ENCODE measurements at places on chromosomes 6 and 20.

DNA sequence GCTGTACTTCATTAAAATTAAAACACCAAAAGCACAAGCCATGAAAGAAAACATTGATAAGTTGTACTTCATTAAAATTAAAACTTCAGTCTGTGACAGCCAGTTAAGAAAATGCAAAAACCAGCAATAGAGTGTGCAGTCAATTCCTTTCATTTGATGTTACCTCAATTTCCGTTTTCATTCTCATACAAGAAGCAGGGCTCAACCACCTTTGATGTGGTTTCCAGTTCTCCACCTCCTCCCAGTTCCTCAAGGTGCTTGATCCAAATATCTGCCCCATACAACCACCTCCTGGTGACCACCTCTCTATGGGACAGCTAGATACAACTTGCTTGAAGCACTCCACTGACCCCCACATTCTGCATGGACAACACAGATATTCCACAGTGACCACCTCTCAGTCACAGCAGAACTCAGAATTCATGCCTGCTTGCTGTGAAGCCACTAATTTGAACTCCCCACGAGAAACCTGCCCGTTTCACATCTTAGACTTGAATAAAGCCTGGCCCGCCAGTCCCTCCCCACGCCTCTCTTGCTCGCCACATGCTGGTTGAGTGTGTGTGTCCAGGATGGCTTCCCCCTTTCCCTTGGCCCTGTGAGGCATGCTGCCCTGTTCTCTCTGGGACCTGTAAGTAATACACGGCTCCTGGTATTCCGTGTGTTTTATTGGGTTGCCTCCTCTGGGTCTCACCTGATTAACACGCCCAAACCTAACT, 66.1 kb downstream of the FAM50B start:
- no peak for DNase-seq

DNA sequence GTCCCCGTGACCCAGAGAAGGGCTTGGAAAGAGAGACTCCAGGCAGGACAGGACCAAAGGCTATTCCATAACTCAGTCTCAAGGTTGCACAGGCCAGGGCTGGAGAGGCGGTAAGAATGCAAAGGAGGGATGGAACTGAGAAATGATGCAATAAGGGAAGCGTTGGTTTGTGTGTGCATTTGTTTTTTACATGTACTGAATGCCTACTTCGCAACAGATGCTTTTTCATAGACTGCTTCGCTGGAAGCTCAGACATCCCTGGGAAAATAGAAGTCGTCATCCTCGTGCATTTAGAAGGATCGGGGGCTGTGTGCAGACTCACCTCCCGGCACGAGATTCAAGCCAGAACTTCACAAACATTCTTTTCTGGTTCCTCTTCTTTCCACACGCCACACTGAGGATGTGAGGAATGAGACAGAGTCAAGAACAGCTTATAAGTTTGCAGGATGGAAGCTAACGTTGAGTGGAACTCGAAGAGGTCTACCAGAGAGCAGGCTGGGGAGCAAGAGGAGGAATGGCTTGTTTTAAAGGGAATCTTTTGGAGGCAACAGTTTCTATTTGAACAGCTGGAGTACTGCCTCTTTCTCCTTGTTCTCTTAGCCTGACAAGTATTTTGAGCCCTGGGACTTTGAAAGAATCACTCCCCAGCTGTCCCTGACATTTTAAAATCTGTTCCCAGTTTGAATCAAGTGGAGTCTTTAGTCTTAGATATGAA, 19.3 kb upstream of the LY86 start:
- no peak for DNase-seq

DNA sequence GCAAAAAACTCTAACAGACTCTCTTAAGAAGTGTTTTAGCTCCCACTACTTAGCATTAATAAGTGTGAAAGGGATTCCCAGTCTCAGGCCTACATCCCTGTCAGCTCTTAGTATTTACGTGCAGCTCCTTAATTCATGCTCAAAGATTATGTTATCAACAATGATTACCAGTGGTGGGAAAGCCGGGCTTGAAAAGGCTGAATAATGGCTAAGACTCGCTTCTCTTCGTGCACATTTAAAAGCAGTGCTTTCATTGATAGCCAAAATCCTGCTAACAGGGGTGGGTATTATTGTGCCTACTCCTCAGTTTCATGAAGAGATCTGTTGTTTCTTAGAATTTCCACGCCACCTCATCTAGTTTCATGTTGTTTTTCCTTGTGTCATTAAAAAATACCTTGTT, 518.8 kb downstream of the GRIK2 start:
- no peak for DNase-seq

GRCh38 chr6:132568611-132569010, 1.5 kb upstream of the TAAR6 start:
- DNase-seq = no peak

DNA sequence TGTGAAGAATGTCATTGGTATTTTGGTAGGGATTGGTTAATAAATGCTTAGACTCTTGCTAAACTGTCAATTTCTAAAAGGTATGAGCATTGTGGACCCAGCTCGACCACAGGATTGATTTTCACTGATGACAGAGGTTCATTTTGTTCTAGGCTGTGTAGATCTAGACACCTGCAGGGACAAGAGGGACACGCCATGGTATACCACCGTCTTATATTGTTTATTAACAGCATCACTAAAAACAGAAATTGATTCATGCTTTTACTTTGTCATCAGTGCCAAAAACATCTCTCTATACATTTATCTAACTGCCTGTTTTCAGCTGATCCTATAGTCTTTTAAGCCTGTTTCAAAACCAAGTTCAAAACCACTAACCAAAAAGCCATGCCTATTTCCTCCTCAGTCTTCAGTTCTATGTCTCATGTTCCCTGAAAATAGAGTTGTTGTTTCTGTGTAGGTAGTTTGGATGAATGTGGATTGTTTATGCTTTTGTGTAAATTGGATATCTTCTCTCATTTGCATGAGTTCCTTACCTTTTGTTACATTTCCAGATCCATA, 109.8 kb downstream of the JAG1 start:
- DNase-seq = no peak

DNA sequence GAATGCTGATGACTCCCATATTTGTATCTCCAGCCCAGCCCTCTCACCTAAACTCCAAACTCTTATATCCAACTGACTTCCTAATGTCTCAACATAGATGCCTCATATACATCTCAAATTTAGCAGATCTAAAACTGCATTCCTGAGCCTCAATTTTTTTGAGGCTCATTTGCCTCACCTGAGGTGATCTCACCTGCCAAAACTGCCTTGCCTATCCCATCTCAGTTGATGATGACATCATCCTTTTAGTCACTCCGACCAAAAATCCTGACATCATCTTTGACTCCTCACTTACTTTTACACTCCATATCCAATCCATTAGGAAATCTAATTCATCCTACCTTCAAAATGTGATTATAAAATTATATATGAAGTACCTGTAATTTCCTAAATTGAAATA, 25.6 kb upstream of the SLPI start:
- no peak for DNase-seq

- DNase-seq = no peak
Measured at GRCh38 chr6:13865141-13865540, 50.8 kb upstream of the MCUR1 start.

- no peak for DNase-seq
Measured at GRCh38 chr6:163416557-163417253, 2.2 kb downstream of the QKI start.

- peak; percentile 62 for DNase-seq
Measured at GRCh38 chr20:4956200-4956810, 45.0 kb downstream of the SLC23A2 start.

- DNase-seq = no peak
Measured at GRCh38 chr20:14865169-14865568, 527.8 kb upstream of the FLRT3 start.

DNA sequence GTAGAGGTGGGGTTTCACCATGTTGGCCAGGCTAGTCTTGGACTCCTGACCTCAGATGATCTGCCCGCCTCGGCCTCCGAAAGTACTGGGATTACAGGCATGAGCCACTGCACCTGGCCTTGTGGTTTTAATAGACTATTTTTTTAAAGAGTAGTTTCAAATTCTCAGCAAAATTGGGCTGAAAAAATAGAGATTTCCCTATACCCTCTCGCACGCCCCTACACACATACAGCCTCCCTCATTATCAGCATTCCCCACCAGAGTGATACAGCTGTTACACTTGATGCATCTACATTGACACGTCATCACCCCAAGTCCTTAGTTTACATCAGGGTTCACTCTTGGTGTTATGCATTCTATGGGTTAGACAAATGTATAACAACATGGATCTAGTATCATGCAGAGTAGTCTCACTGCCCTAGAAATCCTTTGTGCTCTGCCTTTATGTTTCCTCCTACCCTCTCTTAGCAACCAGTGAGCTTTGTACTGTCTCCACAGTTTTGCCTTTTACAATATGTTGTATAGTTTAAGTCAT, 103.6 kb downstream of the CDYL start:
- DNase-seq = no peak

DNA sequence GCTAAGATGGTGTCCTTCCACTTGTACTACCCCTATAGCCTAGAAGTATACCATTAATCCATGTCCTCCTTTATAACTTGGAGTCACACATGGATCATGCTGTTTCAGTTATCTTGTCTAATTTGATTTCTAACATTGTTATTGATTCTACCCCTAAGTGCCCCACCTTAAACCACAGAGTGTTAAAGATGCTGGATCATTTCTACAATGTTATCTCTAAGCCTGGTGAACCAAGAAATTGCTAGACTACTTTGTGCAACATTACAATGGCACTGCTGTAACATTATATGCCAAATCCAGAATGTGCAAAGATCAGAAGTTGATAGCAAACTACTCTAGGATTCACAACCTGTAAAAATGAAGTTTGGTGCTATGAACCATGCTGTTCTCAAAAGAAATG, 1.7 kb downstream of the CGA start:
- DNase-seq = no peak

GRCh38 chr6:12222405-12223366, 67.5 kb upstream of the EDN1 start:
- DNase-seq = no peak

GRCh38 chr6:170127151-170127550, 163.7 kb downstream of the DLL1 start:
- no peak for DNase-seq

DNA sequence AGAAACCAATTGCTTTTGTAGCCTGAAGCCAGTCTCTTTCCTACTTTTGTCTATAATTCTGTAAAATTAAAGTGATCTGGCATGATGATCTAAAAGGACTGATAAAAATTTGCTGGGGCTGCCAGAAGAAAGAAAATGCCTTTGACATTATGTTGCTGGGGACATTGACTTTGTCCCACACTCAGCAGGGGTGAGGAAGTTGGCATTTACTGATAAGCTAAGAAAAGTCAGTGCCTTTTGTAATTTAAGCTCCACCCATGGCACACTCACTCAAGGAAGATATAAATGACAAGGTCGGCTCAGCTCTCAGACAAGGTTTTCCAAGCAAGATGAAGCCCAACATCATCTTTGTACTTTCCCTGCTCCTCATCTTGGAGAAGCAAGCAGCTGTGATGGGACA, at the start of gene SEMG1:
Gene SEMG1, plus strand, starts transcription at position 309 of the 400 bp plus-strand sequence. Its CDS starts 21 bp downstream, at position 330.
- DNase-seq = no peak

- DNase-seq = no peak
Measured at GRCh38 chr6:90209527-90209926, 87.1 kb downstream of the BACH2 start.

DNA sequence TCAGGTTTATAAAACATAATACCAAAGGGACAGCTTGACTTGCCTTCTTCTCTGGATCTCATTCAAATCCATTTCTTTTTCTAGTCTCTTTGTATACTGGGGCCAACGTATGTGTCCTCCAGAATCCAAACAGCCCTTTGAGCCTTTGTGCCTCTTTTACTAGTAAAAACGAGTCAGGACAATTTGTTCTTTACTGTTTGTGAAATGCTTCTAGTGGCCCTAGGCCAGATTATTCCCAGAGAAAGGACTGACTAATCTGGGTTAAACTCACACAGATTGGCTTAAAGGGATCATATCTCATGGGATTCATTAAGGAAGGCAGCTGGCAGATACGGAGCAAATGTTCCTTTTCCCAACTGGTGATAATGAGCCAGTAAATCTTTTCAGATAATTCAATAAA, 32.1 kb upstream of the MANEA start:
- DNase-seq = no peak

DNA sequence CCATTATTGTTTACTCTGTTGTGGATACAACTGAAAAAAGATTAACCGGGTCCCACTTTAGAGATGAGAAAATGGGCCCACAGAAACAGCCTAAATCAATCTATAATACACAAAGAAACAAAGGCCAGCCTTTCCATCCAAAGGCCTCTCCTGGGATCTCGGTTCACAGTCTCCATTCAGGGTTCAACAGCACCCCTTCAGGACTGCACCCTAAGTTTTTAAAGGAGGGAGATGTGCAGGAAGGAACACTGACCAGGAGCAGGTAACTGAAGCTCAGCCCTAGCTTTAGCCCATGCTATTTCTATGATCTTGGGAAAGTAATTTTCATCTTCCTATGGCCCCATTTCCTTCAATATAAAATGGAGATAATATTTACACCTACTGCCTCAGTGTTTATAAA, 147.7 kb downstream of the BTBD9 start:
- no peak for DNase-seq

- DNase-seq = no peak
Measured at GRCh38 chr6:100633096-100633777, 168.5 kb upstream of the SIM1 start.

DNA sequence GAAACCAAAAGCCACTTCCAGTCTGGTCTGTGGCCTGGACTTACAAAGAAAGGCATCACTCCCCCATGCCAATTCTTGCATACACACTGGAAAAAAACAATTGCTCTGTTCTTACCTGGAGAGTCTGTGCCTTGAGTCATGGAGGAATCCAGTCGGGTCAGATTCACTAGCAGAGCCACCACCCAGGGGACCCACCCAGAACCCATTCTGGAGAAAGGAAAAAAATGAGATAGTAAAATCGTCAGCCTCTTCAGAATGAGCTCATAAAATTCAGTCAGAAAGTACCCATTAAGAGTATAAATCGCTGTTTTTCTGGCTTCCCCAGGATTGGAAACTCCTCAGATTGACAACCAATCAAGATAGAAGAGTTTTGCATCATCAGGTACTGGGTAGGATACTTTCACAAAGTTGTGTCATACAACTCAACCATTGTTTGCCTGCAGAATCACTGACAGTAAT, at the start of gene HLA-DOB:
Gene HLA-DOB, minus strand, starts transcription at position 257 of the 459 bp plus-strand sequence. Its CDS starts 51 bp downstream, at position 206.
- no peak for DNase-seq

DNA sequence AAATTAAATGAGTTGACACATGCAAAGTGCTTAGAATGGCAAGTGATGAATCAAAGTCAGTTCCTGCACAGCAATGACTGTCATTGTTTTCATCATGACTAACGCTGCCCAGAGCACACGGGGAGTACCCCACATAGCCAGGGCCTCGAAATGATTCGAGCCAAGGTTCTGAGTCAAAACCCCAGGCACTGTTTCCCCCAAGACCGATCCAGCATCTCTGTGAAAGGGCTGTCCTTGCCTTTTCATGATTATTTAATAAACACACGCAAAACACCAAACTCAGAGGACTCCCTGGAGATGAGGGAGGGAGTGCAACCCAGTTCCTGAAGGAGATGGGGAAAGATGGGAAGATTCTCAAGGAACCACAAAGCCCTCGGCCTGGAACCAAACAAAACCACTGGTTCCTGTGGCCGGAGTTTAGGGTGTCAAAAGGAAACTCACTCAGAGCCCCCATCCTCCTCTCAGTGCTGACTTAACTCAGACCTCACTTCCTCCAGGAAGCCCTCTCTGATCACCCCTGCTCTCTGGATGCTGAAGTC, 3.8 kb downstream of the PREX1 start:
- DNase-seq = no peak

- DNase-seq = no peak
Measured at GRCh38 chr20:40808936-40809335, 119.9 kb upstream of the MAFB start.
